Activated CD4-positive, alpha-beta T cell treated with anti-CD3 and anti-CD28 coated beads, Interleukin-2, amount 10 ng/mL, durations not matched to agents 7 days and 5 days (primary cell): ENCODE measurements at places on chromosomes 11 and 22.

DNA sequence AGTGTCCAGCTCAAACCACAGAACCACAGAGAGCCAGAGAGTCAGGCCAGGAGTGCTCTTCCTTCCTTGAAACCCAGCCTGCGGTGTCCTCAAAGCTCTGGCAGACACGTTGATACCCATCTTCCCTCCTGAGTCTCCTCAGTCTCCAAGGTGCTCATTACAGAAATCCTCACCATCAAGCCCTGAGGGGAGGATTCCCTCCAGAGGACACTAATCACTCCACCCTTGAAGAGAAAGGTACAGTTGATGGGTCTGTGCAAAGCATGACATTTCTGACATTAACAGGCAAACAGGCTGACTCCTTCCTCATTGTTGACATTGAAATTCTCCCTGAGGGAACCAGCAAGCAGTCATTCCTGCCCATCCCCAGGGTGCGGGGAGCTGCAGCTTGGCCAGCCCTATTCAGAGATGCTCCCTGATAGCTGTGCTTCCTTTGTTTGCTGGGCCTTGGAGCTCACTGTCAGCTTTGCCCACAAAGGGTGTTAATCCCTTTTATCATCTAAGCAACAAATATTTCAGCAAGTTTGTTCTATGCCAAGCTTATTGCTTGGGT, 101.7 kb upstream of the CSNK2A3 start:
- no peak for DNase-seq

DNA sequence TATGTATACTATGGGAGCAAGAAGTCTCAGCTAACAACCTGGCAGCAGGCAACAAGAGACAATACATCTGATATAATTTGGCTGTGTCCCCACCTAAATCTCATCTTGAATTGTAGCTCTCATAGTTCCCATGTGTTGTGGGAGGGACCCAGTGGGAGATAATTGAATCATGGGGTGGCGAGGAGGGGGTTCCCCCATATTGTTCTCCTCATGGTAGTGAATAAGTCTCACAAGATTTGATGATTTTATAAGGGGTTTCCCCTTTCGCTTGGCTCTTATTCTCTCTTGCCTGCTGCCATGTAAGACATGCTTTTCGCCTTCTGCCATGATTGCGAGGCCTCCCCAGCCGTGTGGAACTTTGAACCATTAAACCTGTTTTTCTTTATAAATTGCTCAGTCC, 6.2 kb downstream of the DNAJC24 start:
- no peak for DNase-seq

- no peak for DNase-seq
Measured at GRCh38 chr11:35937700-35938099, 6.2 kb upstream of the LDLRAD3 start.

GRCh38 chr22:35380537-35381423, at the start of gene HMOX1:
Gene HMOX1 (plus strand): TSS chr22:35381096. CDS start chr22:35381174, 78 bp downstream.
- peak; percentile 53 for DNase-seq
